ENCODE measurements at places on chromosomes 4 and X.

DNA sequence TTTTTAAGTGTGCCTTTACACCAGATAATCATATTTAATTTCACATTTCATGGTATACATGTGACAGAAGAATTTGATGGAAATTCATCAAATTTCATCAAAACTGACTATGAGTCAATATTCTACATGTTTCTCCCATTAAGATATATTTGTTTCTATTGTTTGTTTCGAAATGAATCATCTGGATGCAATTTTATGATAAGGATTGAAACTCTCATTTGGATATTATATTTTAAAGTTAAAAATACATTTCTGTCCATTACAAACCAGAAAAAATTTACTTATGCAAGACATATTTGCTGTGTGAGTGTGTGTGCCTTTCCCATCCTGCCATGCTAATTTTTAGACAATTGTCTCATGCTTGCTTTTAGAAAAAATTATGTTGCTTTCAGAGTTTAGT lies 52.2 kb downstream of the SULT1B1 start:
- no peak for DNase-seq

- DNase-seq = no peak
These were observed 1.1 kb upstream of the USP38 start for GRCh38 chr4:143183513-143184216.

GRCh38 chr4:103895876-103896465 lies 176.2 kb upstream of the TACR3 start:
- no peak for DNase-seq

DNA sequence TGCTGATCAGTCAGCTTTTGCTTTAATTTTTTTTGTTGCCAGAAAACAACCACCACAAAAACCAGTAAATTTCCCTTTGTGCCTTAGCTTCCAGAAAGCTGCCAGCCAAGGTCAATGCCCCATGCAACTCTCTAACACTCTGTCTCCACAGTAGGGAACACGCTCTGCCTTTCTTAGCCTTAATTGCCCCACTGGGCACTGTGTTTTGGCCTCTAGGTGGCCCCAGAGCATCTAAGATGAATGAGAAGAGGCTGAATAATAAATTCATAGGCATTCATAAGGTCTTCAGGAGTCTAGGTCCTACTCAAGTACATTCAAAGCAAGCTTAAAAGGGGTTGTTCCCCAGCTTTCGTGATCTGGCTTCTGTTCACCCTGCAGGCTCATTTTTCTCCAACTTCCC lies 57.7 kb upstream of the PASD1 start:
- DNase-seq = no peak

GRCh38 chr4:183478123-183478522 lies 26.7 kb upstream of the ING2 start:
- DNase-seq = no peak
